ENCODE measurements at places on chromosomes 7 and 10. TPM values are rescaled to one million over a fixed set of nuclear protein-coding genes. Genes with fewer than 3 reads are reported as not detected.

Gene HYAL4
- 0.32 TPM for total RNA-seq

GRCh38 chr7:128884561-128885369, 22.1 kb downstream of the ATP6V1F start:
- no peak for DNase-seq

Gene CPN1
- not detected for total RNA-seq

DNA sequence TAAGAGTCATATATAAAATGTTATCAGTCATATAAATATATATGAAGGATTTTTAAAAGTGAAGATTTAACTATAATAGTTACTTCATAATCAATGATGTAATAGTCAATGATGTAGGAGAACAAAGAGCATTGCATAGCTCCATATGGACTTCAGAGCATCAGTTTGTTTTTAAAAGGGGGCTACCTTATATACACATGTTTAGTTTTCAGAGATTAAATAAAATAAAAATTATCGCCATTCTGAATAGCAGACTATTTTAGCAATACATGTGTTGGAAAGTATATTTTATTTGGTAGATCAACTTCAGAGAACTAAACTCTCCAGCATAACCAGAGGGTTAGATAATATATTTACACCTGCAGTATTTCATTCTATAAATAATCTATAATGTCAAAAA, 29.1 kb upstream of the EPC1 start:
- DNase-seq = no peak

GRCh38 chr7:34315032-34315431, 343.0 kb upstream of the NPSR1 start:
- no peak for DNase-seq
